ENCODE measurements at places on chromosomes 6 and 20. TPM values are rescaled to one million over a fixed set of nuclear protein-coding genes. Genes with fewer than 3 reads are reported as not detected.

GRCh38 chr20:39576771-39577170, 614.6 kb downstream of the DHX35 start:
- H3K27me3 ChIP-seq = no peaks in the 10 kb centered on the region
- H3K4me1 ChIP-seq = no peaks in the 10 kb centered on the region
- no peak overlapping the region for H3K4me3 ChIP-seq
- no peak overlapping the region for H3K27ac ChIP-seq
- no peak for DNase-seq
- H3K36me3 ChIP-seq = no peaks in the 10 kb centered on the region

DNA sequence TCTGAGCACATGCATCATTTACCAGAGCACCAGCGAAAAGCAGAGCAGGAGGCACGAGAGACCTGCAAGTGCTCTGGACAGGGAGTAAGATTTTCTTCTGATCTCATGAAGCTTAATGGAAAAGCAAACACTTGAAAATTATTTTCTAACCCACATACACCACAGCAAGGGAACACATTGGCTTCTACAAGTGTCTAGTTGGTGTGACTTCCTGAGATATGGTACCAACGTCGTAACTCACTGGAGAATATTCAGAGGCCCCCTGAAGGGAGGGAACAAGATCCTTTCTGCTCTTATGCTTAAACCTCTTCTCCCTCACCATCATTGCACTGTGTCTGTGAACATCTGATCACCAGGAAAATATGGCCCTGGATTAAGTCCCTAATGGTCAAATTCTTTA, 48.6 kb downstream of the PSMB1 start:
- H3K27me3 ChIP-seq = peaks cover 58% of the 10 kb centered on the region
- H3K36me3 ChIP-seq = peaks cover 12% of the 10 kb centered on the region
- DNase-seq = no peak
- H3K4me3 ChIP-seq = no peak overlapping the region
- no peak overlapping the region for H3K27ac ChIP-seq

MLN gene
- total RNA-seq = not detected

DNA sequence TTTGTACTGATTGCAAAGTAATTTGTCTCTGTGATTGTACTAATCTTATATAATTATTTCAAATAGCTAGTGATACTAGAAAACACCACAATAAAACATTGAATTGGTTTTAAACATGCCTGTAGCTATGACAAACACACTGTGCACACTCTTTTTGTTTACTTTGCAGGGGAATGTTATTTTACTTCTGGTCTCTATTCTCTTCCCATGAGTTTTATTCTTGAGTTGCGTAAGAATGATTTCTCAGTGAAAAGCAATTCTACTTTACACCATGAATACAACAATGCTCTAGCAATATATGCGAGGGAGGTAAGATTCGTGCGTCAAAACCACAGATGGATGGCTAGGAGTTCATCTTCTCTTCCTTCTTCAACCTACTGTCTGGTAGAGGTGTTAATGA, 68.4 kb upstream of the PHACTR1 start:
- no peak for DNase-seq
- no peaks in the 10 kb centered on the region for H3K4me1 ChIP-seq
- H3K27ac ChIP-seq = no peak overlapping the region
- H3K36me3 ChIP-seq = no peaks in the 10 kb centered on the region
- no peak overlapping the region for H3K4me3 ChIP-seq

GRCh38 chr20:17499041-17499440, 32.1 kb downstream of the BFSP1 start:
- no peak overlapping the region for H3K27ac ChIP-seq
- H3K4me3 ChIP-seq = no peak overlapping the region
- no peaks in the 10 kb centered on the region for H3K36me3 ChIP-seq
- H3K27me3 ChIP-seq = no peaks in the 10 kb centered on the region

SEMG1 gene
- not detected for total RNA-seq

TOX2 gene
- 42.8 TPM for total RNA-seq

GRCh38 chr6:161836643-161837448, 563.0 kb upstream of the AGPAT4 start:
- DNase-seq = no peak
- H3K4me1 ChIP-seq = no peaks in the 10 kb centered on the region
- H3K27me3 ChIP-seq = no peaks in the 10 kb centered on the region
- no peak overlapping the region for H3K4me3 ChIP-seq

TRAPPC3L gene
- total RNA-seq = not detected

DNA sequence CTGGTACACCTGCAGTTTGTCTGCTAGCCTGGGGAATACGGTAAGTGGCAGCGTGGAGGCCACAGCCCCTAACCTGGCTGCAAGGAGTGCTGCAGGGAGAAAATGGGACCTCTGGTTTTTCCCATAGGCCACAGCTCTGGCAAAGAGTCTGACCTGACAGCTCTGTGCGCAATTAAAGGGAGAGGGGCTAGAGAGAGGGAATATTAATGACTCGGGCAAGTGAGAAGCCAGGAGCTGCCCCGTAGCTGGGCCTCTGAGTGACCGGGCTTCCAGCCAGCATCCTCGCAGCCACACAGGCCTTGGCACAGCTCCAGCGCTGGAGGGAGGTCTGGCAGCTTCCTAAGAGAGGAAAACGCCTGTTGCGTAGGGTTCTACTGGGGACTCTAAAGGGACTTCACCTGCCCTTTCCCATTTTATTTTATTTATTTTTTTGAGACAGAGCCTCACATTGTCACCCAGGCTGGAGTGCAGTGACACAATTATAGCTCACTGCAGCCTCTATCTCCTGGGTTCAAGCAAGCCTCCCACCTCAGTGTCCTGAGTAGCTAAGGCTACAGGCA, 18.2 kb upstream of the OCSTAMP start:
- no peaks in the 10 kb centered on the region for H3K4me1 ChIP-seq
- H3K27ac ChIP-seq = no peak overlapping the region
- DNase-seq = no peak
- H3K4me3 ChIP-seq = no peak overlapping the region
- peaks cover 13% of the 10 kb centered on the region for H3K27me3 ChIP-seq

- no peaks in the 10 kb centered on the region for H3K27me3 ChIP-seq
- H3K27ac ChIP-seq = no peak overlapping the region
- peaks cover 25% of the 10 kb centered on the region for H3K4me1 ChIP-seq
Measured at GRCh38 chr6:25315194-25316177, 36.3 kb downstream of the CARMIL1 start.

DNA sequence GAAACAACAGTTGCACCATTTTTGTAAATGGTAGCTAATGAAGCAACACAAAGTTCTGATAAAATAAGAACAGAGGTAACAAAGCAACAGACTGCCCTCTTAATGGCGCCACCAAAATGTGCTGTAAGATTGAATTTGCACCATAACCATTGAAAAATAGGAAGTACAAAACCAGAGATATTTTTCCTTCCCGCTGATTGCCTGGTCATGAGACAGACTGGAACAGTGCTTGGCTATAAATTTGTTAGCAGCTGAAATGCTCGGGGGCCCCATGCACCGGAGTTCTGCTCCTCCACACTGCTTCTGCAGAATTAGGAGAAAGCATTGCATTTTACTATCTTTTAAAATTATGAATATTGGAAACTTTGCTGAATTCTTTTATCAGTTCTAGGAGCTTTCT, 164.4 kb upstream of the QKI start:
- H3K4me3 ChIP-seq = no peak overlapping the region
- no peak overlapping the region for H3K27ac ChIP-seq
- no peaks in the 10 kb centered on the region for H3K36me3 ChIP-seq
- H3K4me1 ChIP-seq = no peaks in the 10 kb centered on the region

GRCh38 chr20:48877304-48877703, 44.2 kb upstream of the ARFGEF2 start:
- H3K4me1 ChIP-seq = peaks cover 17% of the 10 kb centered on the region
- H3K27me3 ChIP-seq = no peaks in the 10 kb centered on the region
- no peak for DNase-seq

GRCh38 chr6:76230711-76231110, 158.2 kb upstream of the IMPG1 start:
- no peak overlapping the region for H3K4me3 ChIP-seq
- no peaks in the 10 kb centered on the region for H3K4me1 ChIP-seq
- no peak for DNase-seq
- no peaks in the 10 kb centered on the region for H3K27me3 ChIP-seq
- H3K36me3 ChIP-seq = no peaks in the 10 kb centered on the region

- peaks cover 5% of the 10 kb centered on the region for H3K27me3 ChIP-seq
- H3K36me3 ChIP-seq = no peaks in the 10 kb centered on the region
- no peak overlapping the region for H3K27ac ChIP-seq
- DNase-seq = no peak
- no peaks in the 10 kb centered on the region for H3K4me1 ChIP-seq
Measured at GRCh38 chr6:79544299-79544927, 7.2 kb upstream of the LCA5 start.

DNA sequence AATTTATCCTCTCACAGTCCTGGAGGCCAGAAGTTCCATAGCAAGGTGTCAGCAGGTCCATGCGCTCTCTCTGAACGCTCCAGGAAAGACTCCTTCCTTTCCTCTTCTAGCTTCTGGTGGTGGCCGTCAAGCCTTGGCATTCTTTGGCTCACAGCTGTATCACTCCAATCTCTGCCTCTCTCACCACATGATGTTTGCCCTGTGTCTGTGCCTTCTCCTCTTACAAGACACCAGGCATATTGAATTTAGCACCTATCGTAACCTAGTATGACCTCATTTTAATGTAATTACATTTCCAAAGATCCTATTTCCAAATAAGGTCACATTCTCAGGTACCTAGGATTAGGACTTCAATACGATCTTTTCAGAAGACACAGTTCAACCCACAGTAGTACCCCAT, 428.5 kb downstream of the CD83 start:
- H3K4me1 ChIP-seq = peaks cover 37% of the 10 kb centered on the region
- no peaks in the 10 kb centered on the region for H3K36me3 ChIP-seq
- no peak overlapping the region for H3K27ac ChIP-seq
- no peaks in the 10 kb centered on the region for H3K27me3 ChIP-seq
- DNase-seq = no peak

- no peak overlapping the region for H3K27ac ChIP-seq
- H3K4me1 ChIP-seq = peaks cover 10% of the 10 kb centered on the region
- no peak for DNase-seq
- no peaks in the 10 kb centered on the region for H3K36me3 ChIP-seq
- peaks cover 32% of the 10 kb centered on the region for H3K27me3 ChIP-seq
Measured at GRCh38 chr6:160221423-160221822, 37.2 kb downstream of the SLC22A2 start.

DNA sequence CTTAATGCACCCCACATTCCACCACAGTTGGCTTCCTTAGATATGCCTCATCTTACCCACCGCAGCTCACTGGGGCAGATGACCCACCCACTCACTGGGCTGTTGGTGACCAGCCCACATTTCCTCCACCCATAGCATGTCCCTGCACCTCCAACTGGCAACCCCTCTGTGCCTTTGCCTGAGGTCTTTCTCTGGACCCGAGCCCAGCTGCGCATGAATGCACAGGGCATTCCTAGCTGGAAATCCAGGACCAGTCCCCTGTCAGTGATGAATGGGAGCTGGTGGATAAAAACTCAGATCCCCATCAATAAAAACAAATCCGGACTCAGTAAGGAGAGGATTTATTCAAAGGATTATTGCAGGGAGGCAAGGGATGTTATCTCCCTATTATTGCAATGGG, 75.0 kb downstream of the ISM1 start:
- no peak overlapping the region for H3K27ac ChIP-seq
- H3K4me1 ChIP-seq = no peaks in the 10 kb centered on the region
- DNase-seq = no peak
- H3K4me3 ChIP-seq = no peak overlapping the region
- H3K27me3 ChIP-seq = no peaks in the 10 kb centered on the region

DNA sequence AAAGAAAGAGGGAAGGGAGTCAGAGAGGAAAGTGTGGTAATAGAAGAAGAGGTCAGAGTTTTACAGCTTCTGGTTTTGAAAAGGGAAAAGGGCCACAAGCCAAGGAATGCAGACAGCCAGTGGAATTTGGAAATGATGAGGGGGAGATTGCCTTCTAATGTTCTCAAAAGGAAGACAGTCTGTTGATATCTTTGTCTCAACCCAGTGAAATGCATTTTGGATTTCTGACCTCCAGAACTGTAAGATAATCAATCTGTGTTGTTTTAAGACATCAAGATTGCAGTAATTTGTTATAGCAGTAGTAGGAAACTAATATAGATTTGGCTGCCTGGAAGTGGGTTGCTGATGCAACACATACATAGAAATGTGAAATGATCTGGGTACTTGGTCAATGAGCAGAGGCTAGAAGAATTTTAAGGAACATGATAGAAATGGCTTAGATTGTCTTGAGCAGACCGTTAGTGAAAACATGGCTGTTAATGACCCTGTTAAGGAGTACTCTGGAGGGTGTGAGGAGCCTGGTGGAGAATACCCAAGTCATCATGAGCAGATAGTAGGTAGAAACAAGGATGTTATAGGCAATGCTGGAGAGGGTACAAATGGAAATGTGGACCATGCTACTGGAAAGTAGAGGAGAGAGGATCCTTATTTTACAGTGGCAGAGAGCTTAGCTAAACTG, 255.8 kb upstream of the RAB32 start:
- no peak overlapping the region for H3K4me3 ChIP-seq
- no peak overlapping the region for H3K27ac ChIP-seq
- H3K4me1 ChIP-seq = no peaks in the 10 kb centered on the region
- H3K27me3 ChIP-seq = no peaks in the 10 kb centered on the region

NKAPL gene
- not detected for total RNA-seq

DNA sequence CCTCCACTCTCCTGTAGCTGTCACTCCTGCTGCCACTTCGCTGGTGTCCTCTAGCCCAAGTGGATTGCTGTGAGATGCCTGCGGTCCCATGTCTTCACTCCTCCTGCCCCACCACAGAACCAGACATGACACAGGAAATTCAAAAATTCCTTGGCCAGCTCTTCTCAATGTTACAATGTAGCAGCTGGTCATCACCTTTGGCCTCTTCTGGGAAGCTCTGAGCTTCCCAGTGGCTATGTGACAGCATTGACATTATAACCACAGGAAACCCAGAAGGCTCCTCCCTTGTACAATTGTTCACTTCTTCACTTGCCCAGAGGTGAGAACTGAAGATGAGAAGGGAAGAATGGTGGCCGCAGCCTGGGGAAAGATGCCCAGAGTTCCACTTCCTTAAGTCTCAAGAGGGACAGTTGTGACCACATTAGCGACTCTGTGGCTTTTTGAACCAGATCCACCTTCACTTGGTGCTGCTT, 76.1 kb upstream of the NAA20 start:
- H3K36me3 ChIP-seq = no peaks in the 10 kb centered on the region
- peaks cover 40% of the 10 kb centered on the region for H3K4me1 ChIP-seq
- no peak overlapping the region for H3K27ac ChIP-seq
- peaks cover 53% of the 10 kb centered on the region for H3K27me3 ChIP-seq

SLC26A8 gene
- total RNA-seq = 0.44 TPM

DNA sequence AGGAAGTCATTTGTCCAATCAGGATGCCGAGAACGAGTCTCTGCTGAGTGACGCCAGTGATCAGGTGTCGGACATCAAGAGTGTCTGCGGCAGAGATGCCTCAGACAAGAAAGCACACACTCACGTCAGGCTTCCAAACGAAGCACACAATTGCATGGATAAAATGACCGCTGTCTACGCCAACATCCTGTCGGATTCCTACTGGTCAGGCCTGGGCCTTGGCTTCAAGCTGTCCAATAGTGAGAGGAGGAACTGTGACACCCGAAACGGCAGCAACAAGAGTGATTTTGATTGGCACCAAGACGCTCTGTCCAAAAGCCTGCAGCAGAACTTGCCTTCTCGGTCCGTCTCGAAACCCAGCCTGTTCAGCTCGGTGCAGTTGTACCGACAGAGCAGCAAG, 281.5 kb downstream of the TSHZ2 start:
- peaks cover 13% of the 10 kb centered on the region for H3K36me3 ChIP-seq
- H3K4me1 ChIP-seq = peaks cover 16% of the 10 kb centered on the region
- DNase-seq = no peak
- no peak overlapping the region for H3K4me3 ChIP-seq

GPLD1 gene
- 0.82 TPM for total RNA-seq
